ENCODE measurements at places on chromosomes 5 and 9.

- no peak for DNase-seq
These were observed 16.2 kb upstream of the KIF2A start for GRCh38 chr5:62289813-62290212.

- no peak for DNase-seq
These were observed 51.5 kb downstream of the SV2C start for GRCh38 chr5:76134646-76135045.

DNA sequence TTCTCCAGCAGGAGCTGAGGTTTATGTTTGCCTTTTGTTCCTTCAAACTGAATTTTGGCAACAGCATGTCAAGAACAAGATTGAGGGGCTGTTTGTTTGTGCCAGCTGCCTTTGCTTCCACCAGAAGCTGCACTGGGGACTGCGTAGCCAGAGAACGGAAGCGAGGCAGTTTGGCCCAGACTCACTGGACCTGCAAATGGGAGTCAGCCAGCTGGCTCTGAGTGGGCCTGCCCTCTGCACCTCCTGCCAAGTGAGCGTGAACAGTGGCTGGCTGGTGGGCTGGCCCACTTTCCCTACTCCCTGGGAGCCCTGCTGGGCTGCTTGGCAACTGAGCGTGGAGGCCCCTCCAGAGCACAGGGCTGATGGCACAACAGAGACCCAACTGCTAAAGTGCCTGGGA is 111.6 kb downstream of the GALNT10 start:
- DNase-seq = no peak

- peak; percentile 23 for DNase-seq
These were observed 6.2 kb upstream of the PTCH1 start for GRCh38 chr9:95522871-95523370.

DNA sequence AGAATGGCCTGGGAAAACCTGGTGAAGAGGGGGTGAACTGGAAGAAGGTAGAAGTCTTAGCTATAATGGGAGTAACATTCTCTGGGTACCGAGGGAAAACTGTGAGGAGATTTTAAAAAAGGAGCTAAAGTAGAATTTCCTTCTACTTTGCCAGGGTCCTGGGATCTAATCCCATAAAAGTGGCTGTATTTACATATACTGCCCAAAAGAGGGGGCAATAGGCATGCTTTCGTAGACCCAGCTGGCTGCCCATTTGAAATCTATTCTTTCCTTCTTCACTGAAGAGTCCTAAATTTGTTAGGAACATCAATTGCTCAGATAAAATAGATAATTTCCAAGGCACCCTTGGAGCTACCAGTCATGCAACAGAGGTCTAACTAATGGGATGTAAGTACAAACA is 159.2 kb downstream of the CDC42SE2 start:
- DNase-seq = no peak

DNA sequence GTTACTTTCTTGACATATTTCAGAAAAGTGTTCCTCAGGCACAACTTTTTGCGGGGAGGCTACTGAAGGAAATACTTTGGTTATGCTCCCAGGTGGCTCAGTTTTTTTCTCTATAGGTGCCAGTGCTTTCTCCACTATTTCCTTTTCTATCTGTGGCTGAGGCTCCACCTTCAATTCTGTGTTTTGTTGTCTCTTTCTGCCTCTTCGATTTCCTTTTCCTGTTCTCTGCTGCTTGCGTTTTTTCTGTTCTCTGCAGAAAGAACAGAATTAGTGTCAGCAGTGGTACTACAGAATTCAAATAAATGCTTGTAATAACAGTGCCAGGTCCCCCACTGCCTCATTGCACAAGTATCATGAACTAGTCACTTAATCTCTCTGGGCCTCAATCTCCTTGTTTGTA is 7.0 kb downstream of the HEMGN start:
- DNase-seq = no peak

GRCh38 chr9:30732060-30732459 is 1652.4 kb upstream of the ACO1 start:
- peak; percentile 39 for DNase-seq

- peak; percentile 49 for DNase-seq
These were observed 304.6 kb downstream of the ACTL7B start for GRCh38 chr9:108551030-108551841.

- no peak for DNase-seq
These were observed 13.2 kb downstream of the VLDLR start for GRCh38 chr9:2634818-2635217.

GRCh38 chr5:111551161-111551560 is 38.8 kb upstream of the STARD4 start:
- DNase-seq = no peak

DNA sequence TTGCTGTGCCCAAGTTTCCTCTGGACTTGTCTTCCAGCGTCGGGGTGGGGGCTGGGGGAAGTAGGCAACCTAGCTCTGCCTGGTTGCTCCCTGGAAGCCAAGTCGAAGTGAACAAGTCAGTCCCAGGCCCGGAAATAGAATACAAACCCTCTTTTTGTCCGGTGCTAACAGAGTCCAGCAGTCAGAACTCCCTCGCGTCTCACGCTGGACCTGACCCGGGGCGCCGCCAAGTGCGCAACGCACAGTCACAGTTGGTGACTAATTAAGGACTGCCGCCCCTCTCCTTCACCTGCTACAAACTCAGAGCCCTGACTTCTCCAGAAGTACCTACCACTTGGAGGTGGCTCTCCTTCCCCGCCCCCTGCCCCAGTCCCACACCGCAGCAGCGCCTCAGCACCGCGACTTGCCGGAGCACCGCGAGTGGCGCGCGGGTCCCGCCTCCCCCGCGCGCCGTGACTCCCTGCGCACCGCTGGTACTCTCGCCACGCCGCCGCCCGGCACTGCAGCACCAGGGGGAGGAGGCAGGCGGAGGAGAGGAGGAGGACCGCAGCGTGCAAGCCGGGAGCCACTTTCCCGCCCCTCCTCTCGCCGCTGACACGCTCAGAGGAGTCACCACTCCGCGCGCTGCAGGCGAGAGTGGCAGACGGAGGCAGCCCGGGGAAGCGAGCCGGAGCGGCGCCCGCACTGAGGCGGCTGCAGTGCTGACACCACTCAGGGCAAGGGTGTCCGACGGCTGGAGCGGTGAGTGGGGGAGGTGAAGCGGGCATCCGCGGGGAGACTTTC is at the start of gene SV2C:
TSS of gene SV2C (plus strand) at position 612 of the 783 bp plus-strand sequence. CDS start 48,368 bp downstream, outside the sequence.
- DNase-seq = no peak

- DNase-seq = no peak
These were observed 670 bp upstream of the PURA start for GRCh38 chr5:140113180-140113698.

DNA sequence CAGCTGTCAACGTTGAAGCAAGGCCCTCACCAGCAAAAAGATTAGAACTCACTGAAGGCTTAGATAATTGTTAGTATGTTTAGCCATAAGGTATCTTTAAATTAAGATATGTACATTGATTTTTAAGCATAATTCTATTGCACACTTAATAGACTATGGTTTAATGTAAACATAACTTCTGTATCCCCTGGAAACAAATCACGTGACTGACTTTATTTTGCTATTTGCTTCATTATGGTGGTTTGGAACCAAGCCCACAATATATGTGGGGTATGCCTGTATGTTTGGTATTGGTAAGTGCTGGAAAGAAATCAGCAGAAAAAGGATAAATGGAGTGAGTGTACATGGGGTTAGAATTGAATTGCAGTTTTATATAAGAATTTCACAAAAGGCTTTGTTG is 111.9 kb downstream of the NMUR2 start:
- no peak for DNase-seq

GRCh38 chr9:117278020-117278419 is 136.8 kb downstream of the ASTN2 start:
- DNase-seq = no peak

DNA sequence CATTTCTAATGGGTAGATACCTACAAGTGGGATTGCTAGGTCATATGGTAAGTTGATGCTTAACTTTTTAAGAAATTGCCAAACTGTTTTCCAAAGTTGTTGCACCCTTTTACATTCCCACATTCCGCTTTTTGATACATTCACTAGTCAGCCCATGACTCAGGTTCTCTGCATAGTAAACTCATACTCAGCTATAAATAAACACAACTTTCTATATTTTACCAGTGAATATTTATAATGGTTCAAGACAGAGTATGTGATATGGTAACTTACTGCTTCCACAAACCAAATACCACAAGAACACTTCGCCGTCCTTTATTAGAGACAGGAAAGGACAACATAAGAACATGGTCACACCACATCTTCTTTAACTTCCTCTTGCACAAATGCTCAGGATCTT is 54.0 kb downstream of the PLPP1 start:
- no peak for DNase-seq

GRCh38 chr9:116298878-116299391 is 145.3 kb downstream of the PAPPA start:
- no peak for DNase-seq

DNA sequence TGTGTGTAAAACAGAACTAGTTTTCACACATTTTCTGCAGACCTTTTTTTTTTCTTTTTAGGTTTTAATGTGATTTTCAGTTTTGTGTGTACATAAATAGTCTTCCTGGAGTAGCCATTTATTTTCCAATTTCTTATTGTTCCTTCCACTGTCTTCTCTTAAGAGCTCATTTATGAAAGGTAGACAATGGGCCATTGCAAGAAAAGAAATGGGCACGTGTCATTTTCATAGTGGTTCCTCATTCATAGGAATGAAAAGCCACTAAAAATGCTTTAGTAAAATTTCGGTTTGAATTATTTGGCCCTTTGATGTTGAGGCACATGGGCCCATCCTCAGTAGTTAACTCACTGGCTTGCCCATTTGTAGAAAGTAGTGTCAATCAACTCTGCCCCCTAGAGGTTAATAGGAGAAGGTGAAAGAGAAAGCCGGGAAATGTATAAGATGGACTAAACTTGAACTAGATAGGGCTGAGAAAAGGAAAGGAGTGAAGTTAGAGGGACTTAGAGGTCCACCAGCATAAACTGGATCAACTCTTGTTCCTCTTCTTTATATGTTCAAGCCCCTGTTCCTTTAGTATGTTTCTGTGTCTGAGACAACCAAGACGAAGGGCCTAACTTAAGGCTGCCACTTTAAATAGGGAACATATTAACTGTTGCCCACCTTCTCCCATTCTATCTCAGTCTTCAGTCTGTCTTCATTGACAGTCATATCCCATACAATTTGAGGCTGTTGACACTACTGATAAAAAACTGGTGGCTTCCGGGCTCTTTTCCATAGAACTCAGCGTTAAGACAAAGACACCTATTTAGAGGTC is 72.6 kb downstream of the SMARCA2 start:
- DNase-seq = no peak

DNA sequence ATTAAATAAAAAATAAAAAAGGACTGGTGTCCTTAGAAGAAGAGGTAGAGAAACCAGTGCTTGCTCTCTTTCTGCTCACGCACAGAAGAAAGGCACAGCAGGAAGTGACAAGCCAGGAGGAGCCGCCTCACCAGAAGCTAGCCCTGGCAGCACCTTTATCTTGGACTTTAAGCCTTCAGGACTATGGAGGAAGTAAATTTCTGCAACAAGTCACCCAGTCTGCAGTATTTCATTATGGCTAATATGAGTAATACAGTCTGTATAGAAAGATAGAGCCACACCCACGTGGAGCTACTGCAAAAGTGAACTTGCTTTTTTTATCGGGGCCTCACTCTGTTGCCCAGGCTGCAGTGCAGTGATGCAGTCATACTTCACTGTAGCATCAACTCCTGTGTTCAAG is 68.4 kb downstream of the PDZD2 start:
- no peak for DNase-seq
